Stimulated activated CD4-positive, alpha-beta T cell treated with anti-CD3 and anti-CD28 coated beads, Interleukin-2, amount 100 ng/mL, for 24 hours (primary cell): ENCODE measurements at places on chromosomes 3 and 15.

- DNase-seq, result no peak
Measured at GRCh38 chr15:76991741-76992645, 2.9 kb upstream of the PSTPIP1 start.

GRCh38 chr3:117407317-117407716 lies 697.7 kb downstream of the TUSC7 start:
- DNase-seq, result no peak

DNA sequence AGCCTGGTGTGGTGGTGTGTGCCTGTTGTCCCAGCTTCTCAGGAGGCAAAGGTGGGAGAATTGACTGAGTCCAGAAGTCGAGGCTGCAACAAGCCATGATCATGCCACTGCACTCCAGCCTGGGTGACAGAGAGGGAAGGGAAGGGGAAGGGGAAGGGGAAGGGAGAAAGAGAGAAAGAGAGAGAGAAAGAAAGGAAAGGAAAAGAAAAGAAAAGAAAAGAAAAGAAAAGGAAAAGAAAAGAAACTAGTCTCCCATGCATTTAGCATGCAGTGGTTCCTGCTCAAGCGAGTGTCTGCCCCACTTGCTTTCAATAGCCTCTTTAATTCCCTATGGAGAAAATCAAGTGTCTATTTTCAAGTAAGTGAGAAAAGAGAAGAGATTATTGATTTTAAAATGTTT lies 20.6 kb upstream of the CAPN7 start:
- DNase-seq, result no peak

DNA sequence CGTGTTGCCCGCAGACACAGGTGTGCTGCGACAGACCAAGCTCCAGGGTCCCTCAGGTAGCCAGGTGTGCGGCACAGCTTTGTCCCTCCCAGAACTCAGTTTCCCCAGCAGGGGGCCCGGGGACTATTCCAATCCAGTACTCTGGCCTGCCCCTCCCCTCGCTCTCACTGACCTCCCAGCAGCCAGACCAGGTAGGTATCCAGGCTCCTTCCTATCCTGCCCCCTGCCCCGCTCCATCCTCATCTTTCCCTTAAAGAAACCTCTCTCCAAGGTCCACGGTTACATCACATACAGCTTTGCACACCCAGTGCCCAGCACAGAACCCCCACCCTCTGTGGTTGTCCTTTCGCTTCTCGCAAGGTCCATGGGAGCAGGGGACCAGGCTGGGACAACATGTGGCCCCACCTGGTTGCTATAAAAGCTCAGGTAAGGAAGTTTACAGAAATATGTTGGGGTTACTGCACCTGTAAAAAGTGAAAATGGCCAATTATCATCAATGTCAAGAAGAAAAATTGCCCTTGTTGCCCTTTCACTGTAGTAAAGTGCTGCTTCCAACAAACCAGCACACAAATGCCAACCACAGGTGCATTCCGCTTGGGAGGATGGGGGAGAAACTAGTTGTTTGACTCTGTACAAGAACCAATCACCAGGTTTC lies 7.3 kb upstream of the CYP11A1 start:
- DNase-seq, result no peak

DNA sequence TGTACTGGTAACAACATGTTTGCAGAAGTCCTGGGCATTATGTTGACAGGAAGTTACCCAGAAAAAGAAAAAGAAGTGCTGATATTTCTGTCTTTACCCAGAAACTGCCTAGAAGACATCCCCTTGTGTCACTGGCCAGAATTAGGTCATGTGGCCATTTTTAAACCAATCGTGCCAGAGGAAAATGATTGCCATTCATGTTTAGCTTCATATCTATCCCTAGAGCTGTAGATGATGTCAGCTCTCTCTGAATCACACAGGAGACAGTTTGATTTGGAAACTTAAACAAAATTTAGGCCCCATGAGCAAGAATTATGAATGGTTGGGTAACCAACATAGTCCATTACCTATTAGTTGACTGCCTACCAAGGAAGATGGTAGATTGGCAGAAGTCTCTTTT lies 8.9 kb upstream of the PLOD2 start:
- no peak for DNase-seq

DNA sequence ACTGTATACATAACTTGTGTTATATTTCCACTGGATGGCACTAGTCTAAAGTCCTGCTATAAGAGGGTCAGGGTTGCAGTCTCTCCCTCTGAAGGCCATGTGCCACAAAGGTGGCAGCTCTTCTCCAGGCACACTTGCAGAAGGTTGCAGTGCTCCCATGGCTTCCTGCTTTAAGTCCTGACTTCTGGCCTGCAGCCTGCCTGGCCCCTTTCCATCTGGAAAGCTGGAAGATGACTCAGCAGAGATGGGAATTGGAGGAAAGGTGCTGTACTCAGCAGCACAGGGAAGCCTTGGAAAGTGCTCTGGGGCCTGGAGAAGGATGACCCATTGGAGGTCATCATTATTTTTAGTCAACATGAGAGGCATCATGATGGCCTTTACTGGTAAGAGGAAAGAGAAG lies 40.9 kb upstream of the MRPL3 start:
- DNase-seq, result no peak

- no peak for DNase-seq
Measured at GRCh38 chr15:49815950-49816349, 195.1 kb downstream of the DTWD1 start.

DNA sequence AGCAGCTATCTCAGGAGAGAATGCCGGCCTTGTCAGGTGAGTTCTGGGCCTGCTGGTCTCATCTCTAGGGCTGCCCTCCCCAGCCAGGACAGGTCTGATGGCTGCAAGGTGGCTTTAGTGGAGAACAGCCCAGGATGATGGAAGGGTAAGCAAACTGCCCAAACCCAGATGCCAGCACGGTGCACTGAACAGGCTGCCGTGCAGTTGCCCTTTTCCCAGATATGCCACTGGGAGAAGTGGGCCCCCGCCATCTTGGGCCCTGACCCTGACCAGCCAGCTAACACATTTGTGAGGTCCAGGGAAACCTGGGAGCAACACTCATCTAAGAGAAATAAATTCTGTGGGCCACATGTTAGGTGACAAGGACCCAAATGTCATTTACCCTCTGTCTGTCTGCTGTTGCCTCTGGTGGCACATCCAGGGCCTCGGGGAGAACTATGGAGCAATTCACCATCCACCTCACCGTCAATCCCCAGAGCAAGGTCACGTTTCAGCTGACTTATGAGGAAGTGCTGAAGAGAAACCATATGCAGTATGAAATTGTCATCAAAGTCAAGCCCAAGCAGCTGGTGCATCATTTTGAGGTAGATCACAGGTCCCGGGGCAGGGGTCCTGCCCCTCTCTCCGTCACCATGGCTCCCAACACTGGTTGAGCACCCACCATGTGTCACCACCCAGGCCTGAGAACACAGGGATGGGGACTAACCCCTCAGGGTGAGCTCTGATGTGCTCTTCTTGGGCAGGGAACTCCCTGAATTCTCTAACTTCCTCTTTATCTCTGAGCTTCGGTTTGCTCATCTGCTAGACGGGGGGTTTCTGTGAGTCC lies 1.8 kb downstream of the ITIH1 start:
- DNase-seq, result peak; percentile 9

GRCh38 chr15:38905632-38906031 lies 341.0 kb upstream of the RASGRP1 start:
- DNase-seq, result no peak

DNA sequence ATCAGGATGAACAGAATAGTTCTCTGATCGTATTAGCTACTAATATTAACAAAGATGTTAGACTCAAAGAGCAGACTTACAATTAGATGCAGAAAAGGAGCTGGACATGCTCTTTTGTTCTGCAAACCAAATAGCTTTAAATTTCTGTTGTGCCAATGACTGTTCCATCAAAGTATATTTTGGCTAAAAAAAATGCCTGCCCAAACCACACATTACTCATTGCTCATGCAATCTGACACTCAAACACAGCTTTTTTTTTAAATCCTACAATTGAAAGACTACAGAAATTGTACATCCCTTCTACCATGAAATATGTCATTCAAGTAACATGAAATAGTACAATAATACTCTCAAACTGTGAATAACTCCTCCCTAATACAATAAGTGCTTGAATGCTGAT lies 48.6 kb downstream of the SHOX2 start:
- no peak for DNase-seq

DNA sequence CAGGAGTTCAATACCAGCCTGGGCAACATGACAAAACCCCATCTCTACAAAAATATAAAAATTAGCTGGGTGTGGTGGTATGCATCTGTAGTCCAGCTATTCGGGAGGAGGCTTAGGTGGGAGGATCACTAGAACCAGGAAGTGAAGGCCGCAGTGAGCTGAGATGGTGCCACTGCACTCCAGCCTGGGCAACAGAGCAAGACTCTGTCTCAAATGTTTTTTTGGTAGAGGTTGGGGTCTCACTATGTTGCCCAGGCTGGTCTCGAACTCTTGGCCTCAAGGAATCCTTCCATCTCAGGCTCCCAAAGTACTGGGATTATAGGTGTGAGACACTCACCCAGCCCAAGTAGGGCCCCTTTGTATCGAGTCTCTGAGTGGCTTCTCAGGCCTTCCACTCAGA lies 1.9 kb upstream of the IFRD2 start:
- DNase-seq, result no peak

DNA sequence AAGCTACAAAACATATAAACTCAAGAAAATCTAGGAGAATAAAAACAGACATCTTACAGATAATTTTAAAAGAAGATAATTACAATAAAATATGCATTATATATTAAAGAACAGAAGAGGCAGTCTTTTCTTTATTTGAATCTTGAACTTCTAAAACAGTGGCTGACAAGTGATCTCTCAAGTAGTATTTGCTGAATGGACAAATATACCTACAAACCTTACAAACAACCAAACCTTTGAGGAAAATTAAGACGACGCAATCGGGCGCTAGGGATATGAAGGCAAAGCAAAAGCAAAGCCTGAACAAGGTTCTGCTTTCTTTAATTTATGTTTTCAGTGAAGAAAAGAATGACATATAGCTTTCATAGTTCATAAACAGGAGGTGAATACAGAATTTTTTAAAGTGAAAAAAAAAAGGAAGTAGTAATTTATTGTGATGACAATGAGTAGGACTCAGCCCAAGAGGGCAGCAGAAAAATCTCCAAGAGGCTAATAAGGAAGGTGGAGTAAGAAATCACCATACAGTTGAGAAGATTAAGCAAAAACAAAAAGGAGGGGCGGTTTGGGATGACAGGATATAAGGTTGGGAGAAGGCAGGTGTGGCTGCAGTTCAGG lies 347.8 kb downstream of the TBC1D5 start:
- no peak for DNase-seq

DNA sequence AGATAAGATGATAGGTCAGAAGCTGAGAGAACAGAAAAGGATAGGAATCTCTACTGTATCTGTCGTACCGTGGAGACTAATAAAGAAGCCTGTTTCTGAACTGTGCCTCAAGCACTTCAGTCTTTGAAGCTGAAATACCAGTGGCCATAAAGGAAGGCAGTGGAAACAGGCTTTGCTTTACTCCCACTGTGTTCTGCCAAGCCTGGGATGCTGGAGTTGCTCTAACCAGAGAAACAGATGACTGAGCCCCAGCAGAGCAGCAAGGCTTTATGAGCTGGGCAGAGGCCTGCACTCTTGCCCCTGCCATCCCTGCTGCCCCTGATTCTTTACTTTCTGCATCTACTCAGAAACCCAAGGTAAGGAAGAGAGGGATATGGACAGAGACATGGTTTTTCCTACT lies 89.4 kb downstream of the PDE8A start:
- DNase-seq, result no peak

DNA sequence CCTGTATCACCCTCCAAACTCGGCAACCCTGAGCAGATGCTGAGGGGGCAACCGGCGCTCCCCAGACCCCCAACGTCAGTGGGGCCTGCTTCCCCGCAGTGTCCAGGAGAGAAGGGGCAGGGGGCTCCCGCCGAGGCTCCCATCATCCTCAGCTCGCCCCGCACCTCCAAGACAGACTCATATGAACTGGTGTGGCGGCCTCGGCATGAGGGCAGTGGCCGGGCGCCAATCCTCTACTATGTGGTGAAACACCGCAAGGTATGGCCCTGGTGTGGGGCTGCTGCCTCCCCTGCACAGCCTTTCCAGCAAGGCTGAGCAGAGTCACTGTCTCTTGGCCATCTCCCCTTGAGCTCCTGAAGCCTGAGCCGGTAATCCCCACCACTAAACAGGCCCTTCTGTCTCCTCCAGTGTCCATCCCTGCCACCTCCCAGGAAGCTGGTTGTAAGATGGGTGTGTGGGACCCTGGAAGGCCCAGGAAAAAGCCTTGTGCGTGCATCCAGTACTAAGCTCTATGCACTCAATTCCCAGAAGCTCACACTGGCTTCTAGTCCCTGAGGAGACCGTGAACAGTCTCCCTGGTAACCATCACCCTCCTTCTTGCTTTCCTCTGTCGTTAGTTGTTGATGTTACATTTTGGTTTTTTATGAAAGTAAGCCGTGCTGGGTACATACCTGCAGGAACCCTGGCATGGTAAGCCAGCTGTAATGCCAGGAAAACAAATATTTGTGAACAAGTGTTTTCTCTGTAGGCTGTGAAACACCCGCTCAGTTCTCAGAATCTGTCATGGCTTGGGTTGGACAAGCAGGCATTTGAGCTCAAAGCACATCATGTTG lies 63.3 kb downstream of the BOC start:
- DNase-seq, result no peak

- no peak for DNase-seq
Measured at GRCh38 chr3:1661839-1662238, 436.8 kb upstream of the CNTN4 start.

GRCh38 chr15:92006186-92007028 lies 152.9 kb downstream of the SLCO3A1 start:
- no peak for DNase-seq

GRCh38 chr15:51625236-51625635 lies 2.7 kb upstream of the DMXL2 start:
- DNase-seq, result no peak
